Activated B cell treated with CpG ODN at 0.5 μM for 24 hours (primary cell): ENCODE measurements at places on chromosomes 2 and 18. TPM values are rescaled to one million over a fixed set of nuclear protein-coding genes. Genes with fewer than 3 reads are reported as not detected.

- no peaks in the 10 kb centered on the region for H3K27me3 ChIP-seq
- no peak for DNase-seq
- H3K4me1 ChIP-seq, result no peaks in the 10 kb centered on the region
Observed at GRCh38 chr2:190267302-190267701, 52.3 kb downstream of the HIBCH start.

DNA sequence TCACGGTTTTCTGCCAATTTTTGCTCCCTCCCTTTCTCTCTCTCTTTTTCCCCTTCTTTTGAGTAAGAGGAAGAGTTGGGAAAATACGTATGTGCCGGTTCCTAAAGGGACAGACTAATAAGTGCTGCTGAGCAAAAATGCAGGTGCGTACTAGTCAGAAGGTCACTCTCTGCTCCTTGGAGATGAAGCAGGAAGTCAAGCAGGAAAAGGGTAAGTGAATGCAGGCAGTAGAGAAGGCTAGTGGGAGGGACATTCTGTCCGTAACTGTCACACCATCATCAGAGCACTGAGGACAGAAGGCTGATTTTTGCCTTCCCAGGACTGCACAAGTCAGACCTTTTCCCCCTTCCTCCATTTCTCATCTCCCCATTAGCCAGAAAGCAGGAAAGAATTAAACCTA is 105.7 kb downstream of the CDH2 start:
- H3K27ac ChIP-seq, result no peak overlapping the region
- no peak for DNase-seq
- no peak overlapping the region for H3K4me3 ChIP-seq
- H3K4me1 ChIP-seq, result no peaks in the 10 kb centered on the region

DNA sequence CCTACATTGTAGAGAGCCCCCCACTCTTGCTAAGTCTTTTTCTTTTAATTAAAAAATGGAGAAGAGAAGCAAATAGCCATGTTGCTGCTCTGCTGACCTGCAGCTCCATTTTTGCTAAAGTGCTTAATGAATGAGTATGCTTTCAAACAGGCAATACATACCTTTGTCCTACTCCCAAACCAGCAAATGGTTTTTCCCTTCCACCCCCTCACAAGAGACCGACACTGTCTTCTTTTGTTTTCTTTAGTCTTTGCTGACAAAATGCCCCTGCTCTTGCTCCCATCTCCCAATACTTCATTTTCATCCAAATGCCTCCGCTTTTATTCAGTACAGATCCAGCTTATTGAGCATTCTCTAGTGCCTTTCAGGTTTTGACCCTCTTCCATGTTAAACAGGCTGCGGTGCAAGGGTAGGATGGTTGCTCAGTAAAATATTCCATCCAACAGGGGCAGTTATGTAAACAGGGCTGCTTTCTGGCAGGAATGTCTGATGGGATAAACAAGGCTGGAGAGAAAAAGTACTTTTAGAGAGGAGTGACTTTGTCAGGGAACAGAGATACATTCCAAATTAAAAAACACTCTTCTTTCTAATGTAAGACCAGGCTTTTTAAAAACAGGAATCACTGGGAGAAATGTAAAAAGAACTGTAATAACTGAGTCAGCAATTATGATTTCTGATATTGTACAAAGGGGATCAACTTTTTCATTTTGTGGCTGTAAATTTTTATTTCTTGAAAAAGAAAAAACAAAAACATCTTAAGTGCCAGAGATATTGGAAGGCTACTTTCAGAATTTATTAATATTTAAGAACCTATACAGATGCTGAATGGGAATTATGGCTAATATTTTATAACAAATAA is 136.8 kb downstream of the MEP1B start:
- H3K4me1 ChIP-seq, result no peaks in the 10 kb centered on the region
- H3K27ac ChIP-seq, result no peak overlapping the region
- DNase-seq, result no peak
- no peaks in the 10 kb centered on the region for H3K36me3 ChIP-seq

DNA sequence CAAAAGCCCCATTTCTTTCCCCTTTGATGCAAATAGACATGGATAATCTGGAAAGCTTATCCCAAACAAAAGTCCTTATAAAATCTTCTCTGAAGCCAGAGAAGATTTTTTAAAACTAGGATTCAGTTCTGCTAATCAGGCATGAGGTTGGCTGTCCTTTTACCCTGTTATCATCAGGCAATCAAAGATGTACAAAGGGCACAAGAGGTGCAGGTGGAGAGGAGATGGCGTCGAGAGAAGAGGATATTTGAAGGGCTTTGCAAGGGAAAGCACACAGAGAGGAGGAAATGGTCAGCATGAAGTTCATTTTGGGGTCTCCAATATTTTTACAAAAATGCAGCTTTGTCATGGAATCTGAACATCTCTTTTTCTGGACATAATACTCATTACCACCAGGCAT is 88.5 kb downstream of the KLF7 start:
- peaks cover 26% of the 10 kb centered on the region for H3K4me1 ChIP-seq
- no peak for DNase-seq
- H3K27me3 ChIP-seq, result peaks cover 4% of the 10 kb centered on the region
- H3K4me3 ChIP-seq, result no peak overlapping the region
- H3K27ac ChIP-seq, result no peak overlapping the region

DNA sequence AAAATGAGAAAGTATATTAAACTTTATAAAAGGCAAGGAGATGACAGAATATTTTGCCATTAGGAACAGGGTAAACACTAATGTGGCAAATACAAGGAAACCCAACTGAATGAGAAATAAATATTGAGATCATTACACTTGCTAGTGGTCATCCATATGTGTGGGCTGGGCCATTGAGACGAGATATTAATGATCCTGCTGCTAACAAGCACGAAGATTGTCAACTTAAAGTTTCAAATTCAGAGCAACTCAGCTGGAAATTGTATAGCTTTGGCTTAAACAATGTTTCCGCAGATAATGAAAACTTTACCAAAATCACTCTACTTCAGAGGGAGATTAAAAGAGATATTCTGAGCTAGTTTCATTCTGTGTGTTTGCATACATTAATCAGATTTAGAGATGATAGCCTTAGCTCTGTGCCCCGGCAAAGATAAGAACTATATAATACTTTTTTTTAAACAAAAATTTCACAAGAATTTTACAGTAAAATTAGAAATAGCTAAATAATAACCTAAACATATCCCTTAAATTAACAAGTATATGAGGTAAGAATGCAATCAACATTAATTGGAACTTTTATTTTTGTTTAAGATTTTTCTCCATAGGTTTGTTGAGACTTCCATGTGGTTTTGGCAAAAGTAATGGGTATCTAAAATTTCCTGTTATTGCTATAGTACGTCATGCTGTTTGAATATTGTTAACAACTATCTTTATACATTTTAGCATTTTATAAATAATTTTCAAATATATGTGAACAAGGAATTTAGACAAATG is 40.0 kb downstream of the FN1 start:
- H3K36me3 ChIP-seq, result no peaks in the 10 kb centered on the region
- no peaks in the 10 kb centered on the region for H3K27me3 ChIP-seq
- peaks cover 8% of the 10 kb centered on the region for H3K4me1 ChIP-seq
- no peak for DNase-seq

DNA sequence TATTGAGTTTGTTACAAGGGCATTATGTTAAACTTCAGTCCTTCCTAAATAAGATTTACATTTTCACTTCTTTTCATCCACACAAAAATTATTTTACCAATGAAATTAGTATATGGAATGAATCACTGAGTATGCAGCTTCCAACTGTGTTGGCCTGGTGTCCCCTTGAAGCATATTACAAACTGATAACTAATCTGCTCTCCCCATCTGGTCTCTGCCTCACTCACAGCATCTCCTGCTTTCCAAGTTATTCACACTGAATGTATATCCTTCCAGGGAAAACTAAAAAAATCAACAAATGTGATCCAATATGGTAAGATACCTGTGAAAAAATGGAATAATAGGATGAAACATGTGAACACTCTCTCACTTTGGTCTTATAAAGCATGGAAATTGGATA is 90.0 kb upstream of the NYAP2 start:
- H3K27me3 ChIP-seq, result peaks cover 3% of the 10 kb centered on the region
- H3K36me3 ChIP-seq, result no peaks in the 10 kb centered on the region
- DNase-seq, result no peak
- H3K4me1 ChIP-seq, result no peaks in the 10 kb centered on the region

DNA sequence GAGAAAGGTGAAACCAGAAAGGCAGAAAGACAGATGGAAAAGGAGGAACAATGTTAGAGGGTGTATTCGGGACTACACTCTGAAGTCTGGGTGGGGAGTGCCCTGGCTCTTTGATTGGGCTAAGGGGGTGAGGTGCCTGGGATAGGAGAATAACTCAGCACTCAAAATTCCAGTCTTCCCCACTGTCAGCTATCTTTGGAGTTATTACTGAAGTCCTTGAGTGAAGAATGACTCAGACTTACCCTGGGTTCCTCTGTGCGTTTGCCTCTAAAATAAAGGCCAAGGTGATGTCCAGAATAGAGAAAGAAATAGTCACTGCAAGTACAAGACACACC is 151.8 kb upstream of the SERPINE2 start:
- no peak overlapping the region for H3K4me3 ChIP-seq
- H3K36me3 ChIP-seq, result no peaks in the 10 kb centered on the region
- no peak overlapping the region for H3K27ac ChIP-seq
- DNase-seq, result no peak
- no peaks in the 10 kb centered on the region for H3K4me1 ChIP-seq
- H3K27me3 ChIP-seq, result peaks cover 4% of the 10 kb centered on the region

GRCh38 chr18:28594034-28594433 is 417.1 kb upstream of the CDH2 start:
- no peak overlapping the region for H3K27ac ChIP-seq
- DNase-seq, result no peak
- no peaks in the 10 kb centered on the region for H3K27me3 ChIP-seq
- no peaks in the 10 kb centered on the region for H3K4me1 ChIP-seq
- H3K4me3 ChIP-seq, result no peak overlapping the region

- H3K27ac ChIP-seq, result no peak overlapping the region
- DNase-seq, result no peak
- no peaks in the 10 kb centered on the region for H3K27me3 ChIP-seq
- H3K4me1 ChIP-seq, result peaks cover 17% of the 10 kb centered on the region
- H3K4me3 ChIP-seq, result no peak overlapping the region
- H3K36me3 ChIP-seq, result no peaks in the 10 kb centered on the region
Observed at GRCh38 chr18:79388043-79388442, 7.7 kb upstream of the NFATC1 start.

- no peak overlapping the region for H3K27ac ChIP-seq
- DNase-seq, result no peak
- H3K36me3 ChIP-seq, result no peaks in the 10 kb centered on the region
- H3K4me3 ChIP-seq, result no peak overlapping the region
Observed at GRCh38 chr18:31612124-31612523, 20.4 kb downstream of the TTR start.

DNA sequence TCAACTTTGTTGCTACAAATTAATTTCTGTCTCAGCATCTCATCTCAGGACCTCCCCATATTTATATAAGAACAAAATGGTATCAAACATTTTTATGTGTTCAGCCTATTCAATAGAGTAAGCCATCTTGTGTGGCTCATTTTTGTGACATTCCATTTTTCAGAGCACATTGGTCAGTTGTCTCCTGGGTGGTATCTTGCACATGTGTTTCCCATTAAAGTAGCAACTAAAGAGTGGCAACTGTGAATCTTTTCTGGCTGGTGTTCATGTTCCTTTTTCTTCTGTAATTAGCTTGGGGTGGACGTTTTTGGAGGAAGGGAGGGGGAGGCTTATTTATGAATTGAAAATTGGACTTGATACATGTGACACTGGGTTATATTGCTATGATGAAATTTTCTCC is 45.4 kb upstream of the EFEMP1 start:
- no peak overlapping the region for H3K27ac ChIP-seq
- H3K4me3 ChIP-seq, result no peak overlapping the region
- H3K4me1 ChIP-seq, result no peaks in the 10 kb centered on the region
- peaks cover 13% of the 10 kb centered on the region for H3K27me3 ChIP-seq
- H3K36me3 ChIP-seq, result no peaks in the 10 kb centered on the region

DNA sequence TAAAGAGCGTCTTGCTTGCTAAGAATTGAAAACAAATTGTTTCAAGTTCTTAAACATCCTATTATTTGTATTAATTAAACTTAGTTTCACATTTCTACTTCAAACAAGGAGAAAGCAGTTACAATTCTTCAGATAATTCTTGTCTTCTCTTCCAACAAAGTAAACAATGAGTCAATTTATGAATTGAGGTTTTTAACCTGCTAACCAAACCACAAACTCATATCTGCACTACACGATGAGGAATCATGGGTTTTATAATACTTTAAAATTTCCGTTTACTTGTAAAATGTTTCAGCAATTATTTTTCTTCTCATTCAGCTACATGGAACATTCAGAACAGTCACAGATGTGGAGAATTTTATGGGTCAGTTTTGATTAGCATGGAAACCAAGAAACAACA is 114.2 kb downstream of the SPIRE1 start:
- H3K27me3 ChIP-seq, result no peaks in the 10 kb centered on the region
- no peak for DNase-seq
- no peak overlapping the region for H3K4me3 ChIP-seq
- H3K27ac ChIP-seq, result no peak overlapping the region

DNA sequence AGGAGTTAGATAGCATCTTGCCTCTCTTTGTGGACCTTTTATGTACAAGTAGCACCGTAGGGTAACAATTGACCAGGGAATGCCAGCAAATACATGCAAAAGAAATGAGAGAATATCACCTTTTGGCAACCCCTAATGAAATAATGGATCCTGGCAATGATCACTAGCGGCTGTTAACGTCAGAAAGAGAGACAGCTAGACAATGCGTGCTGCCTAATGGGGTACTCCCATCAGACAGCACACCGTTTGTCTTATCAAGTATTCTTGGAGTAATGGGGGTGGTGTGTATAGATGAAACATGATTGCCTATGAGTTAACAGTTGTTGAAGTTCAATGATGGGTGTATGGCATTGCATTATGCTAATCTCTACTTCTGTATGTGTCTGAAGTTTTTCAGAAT is 1.6 kb downstream of the ELAC1 start:
- DNase-seq, result no peak
- H3K4me1 ChIP-seq, result peaks cover 11% of the 10 kb centered on the region
- H3K36me3 ChIP-seq, result peaks cover 3% of the 10 kb centered on the region
- peak overlapping the region; percentile 8 for H3K27ac ChIP-seq
- H3K4me3 ChIP-seq, result peak overlapping the region; percentile 92
- H3K27me3 ChIP-seq, result no peaks in the 10 kb centered on the region

- peak overlapping the region; percentile 88 for H3K27ac ChIP-seq
- peak overlapping the region; percentile 55 for H3K4me3 ChIP-seq
- peaks cover 99% of the 10 kb centered on the region for H3K4me1 ChIP-seq
- DNase-seq, result no peak
- H3K36me3 ChIP-seq, result peaks cover 17% of the 10 kb centered on the region
Observed at GRCh38 chr18:44723411-44723810, 42.7 kb downstream of the SETBP1 start.

Gene LPIN2
- total RNA-seq, result 21.8 and 24.4 TPM in 2 replicates

Gene UGT1A10
- not detected in 2 replicates for total RNA-seq

Gene ERFE
- not detected in 2 replicates for total RNA-seq

Gene REEP1
- total RNA-seq, result not detected in 2 replicates

Gene DPYSL5
- not detected in 2 replicates for total RNA-seq

Gene C2orf80
- not detected in 2 replicates for total RNA-seq

Gene FZD7
- total RNA-seq, result 0.33 and 0.37 TPM in 2 replicates

Gene TCF7L1
- 0.07 TPM in 2 replicates for total RNA-seq

Gene PECR
- 6.1 and 10.0 TPM in 2 replicates for total RNA-seq

Gene IL36A
- not detected in 2 replicates for total RNA-seq

Gene HOXD8
- total RNA-seq, result not detected in 2 replicates

Gene GALNT3
- 13.2 and 14.4 TPM in 2 replicates for total RNA-seq

Gene TNFRSF11A
- total RNA-seq, result 0.07 and 0.24 TPM in 2 replicates

Gene KHK
- total RNA-seq, result 2.2 and 2.6 TPM in 2 replicates

Gene SLC4A3
- not detected in 2 replicates for total RNA-seq
